SK-N-MC (cell line): ENCODE measurements at places on chromosomes 13 and 19.

- no peak for DNase-seq
These were observed 510.1 kb downstream of the IRS2 start for GRCh38 chr13:109276261-109276660.

DNA sequence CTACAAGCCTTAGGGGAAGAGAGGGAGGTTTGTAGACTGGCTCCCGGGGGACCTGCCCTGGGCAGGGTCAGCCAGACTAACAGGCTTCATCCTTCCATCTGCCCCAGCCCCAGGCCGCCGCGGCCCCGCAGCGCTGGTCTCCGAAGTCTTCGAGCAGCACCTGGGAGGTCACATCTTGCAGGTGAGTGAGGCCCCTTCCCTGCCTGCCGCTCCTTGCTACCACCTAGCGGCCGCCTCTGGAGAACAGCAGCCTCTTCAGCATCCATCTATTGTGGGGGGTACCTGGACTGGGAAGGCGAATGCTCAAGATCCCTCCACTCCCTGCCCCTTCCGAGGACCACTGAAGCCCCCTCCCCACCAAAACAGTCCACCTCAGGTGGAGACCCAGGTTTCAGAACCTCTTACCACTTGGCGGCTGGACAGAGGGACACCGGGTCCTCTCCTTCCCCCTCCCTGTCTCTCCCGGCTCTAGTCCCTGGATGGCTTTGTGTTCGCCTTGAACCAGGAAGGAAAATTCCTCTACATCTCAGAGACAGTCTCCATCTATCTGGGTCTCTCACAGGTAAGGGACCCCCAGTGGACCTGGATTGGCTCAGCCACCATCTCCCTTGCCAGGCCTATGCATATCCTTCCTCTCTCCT lies 12.7 kb downstream of the NPAS1 start:
- no peak for DNase-seq

GRCh38 chr13:94382517-94382916 lies 97.0 kb downstream of the DCT start:
- no peak for DNase-seq

- no peak for DNase-seq
These were observed 56.8 kb downstream of the RAP2A start for GRCh38 chr13:97490702-97491307.

DNA sequence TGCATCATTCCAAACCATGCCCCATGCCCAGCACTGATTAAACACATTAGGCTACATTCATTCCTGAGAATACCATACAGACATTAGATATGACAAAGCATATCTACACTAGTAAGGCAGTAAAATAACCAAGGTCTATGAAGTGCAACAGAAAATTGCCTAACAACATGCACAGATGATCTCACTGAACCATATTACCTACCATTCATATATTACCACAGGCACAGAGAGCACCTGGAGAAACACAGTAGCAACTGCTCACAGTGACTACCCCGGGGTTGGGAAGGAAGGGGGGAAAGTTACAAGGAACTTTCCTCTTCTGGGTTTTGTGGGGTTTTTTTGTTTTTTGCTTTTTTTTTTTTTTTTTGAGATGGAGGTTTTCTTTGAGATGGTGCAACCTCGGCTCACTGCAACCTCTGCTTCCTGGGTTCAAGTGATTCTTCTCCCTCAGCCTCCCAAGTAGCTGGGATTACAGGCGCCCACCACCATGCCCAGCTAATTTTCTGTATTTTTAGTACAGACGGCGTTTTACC lies 669.6 kb downstream of the UQCRFS1 start:
- DNase-seq = no peak

- no peak for DNase-seq
These were observed 19.7 kb downstream of the FBXL12 start for GRCh38 chr19:9799162-9799561.
